ENCODE measurements at places on chromosomes 3 and 15.
A peak's percentile ranks its signal among the peaks of the same experiment; 100 is the strongest.

- DNase-seq = no peak
Observed at GRCh38 chr15:28929200-28929599, 43.4 kb downstream of the APBA2 start.

DNA sequence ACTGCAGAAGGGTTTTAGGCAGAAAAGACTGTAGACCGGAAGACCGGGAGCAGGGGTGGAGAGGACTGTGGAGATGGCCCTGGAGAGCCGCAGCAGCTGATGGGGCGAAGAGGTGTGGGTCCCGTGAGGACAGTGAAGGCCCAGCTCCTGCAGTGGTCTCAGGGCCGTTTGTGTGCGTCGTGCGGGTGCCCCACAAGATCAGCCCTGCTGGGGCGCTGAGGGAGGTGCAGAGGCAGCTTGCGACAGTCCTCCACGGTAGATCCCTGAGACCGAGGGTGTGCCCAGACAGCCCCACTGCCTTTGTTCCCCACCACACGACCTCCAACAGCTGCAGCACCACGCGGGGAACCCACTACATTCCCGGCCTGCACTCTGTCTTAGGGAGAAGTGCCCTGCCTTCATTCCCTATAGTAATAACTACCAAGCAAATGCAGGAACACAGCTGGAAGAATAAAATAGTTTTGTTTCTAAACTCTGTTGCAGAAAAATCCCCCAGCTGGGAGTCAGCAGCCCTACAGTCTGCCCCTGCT, 19.0 kb upstream of the CRABP1 start:
- no peak for DNase-seq

- DNase-seq = no peak
Observed at GRCh38 chr15:25864966-25865365, 1.8 kb upstream of the ATP10A start.

GRCh38 chr3:9808345-9809037, 1.6 kb upstream of the TTLL3 start:
- DNase-seq = peak; percentile 28
